ENCODE measurements at places on chromosomes 2 and 18.

GRCh38 chr18:23523429-23524212 lies 20.3 kb downstream of the RMC1 start:
- peak; percentile 49 for DNase-seq

GRCh38 chr2:145137211-145137610 lies 617.3 kb upstream of the ZEB2 start:
- no peak for DNase-seq

DNA sequence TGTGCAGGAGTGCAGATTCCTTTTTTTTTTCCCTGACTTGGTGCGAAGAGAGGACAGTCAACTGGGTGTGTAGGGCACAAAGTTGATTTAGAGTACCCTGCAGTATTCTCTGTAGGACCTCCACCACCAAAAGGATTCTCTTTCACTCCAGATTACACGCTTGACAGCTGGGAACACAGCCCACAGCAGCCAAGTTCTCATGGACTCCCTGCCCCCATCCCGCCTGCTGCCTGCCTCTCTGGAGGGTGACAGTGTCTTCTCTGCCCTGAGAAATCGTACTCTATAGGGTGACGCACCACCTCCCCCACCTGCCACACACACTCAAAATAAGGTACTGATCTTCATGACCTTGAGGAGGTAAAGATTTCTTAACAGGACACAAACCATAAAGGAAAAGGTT lies 26.6 kb upstream of the IHH start:
- no peak for DNase-seq

DNA sequence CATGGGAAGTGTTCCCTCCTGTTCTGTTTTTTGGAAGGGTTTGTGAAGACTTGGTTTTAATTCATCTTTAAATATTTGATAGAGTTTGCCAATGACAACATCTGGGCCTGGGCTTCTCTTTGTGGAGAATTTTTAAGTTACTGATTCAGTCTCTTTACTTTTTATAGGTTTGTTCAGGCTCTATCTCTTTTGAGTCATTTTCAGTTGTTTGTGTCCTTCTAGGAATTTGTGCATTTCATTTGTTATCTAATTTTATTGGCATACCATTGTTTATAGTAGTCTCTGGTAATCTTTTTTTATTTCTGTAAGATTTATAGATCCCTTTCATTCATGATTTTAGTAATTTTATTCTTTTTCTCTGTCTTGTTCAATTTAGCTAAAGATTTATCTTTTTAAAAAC lies 14.6 kb downstream of the SCLY start:
- no peak for DNase-seq

DNA sequence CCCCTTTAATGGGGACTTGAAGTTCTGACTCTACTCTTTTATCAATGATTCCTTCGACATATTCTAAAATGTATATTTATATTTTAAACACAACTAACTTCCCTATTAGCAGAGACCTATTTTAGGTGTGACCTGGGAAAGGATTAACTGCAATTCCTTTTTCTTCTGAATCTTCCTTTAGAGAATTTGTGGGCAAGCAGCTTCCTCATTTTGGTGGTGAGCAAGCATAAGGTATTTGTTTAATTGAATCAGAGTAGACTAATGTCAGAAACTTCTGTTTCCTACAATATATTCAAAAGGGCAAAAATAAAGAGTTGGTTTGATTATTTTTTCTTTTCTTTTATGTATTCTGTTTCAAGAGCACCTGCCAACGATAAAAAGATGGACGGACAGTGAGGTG lies 237.0 kb downstream of the IKZF2 start:
- DNase-seq = no peak

DNA sequence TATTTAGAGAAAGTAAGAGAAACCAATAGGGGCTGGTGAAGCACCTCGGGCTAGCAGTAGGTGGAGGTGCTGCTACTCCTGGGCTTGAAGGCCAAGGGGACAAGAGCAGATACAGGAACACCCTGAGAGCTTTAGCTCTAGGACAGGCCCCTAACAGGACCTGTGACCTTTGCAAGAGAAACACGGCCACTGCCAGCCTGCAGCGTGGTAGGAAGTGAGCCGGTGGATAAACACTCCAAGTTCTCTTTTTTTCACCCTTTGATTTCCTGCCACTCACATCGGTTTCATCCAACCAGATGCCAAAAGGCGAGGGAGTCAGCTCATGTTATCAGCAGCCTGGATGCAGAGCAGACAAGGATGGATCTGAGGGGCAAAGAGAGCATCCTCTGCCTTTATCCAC lies 66.8 kb upstream of the SPRED2 start:
- no peak for DNase-seq

DNA sequence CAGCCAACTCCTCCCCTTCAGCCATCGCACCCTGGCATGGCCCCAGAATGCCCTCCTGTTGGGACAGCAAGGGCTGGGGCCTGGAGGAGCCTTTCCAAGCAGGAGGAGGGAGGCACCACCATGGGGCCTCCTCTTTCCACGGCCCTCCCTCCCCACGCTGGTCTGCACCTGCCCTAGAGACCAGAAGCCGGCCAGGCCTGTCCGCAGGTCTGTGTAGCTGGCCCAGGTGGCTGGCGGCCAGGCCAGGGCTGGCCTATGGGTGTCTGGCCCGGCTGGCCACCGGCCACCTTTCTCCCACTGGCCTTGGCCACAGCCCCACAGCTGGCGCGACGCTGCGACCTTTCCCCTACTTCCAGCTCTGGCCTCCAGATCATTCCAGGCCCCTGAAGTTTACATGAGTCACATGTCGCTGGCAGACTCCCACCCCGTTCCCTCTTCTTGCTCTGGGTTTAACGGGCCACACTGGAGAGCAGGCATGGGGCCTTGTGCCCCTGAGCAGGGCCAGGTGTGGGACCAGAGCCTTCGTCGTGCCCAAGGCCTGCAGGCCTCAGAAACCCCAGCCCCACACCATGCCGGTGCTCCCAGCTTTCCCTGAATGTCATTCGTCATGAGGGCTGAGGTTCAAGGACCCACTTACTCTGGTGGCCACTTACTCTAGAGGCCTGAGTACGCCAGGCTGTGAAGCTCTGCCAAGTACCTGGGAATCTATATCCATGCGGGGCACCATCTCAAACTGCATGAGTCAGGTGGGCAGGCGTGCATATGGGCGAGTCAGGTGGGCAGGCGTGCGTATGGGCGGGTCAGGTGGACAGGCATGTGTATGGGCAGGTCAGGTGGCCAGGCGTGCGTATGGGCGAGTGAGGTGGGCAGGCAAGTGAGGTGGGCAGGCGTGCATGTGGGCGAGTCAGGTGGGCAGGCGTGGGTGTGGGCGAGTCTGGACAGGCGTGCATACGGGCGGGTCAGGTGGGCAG lies 33.3 kb upstream of the KLF11 start:
- DNase-seq = peak; percentile 28

DNA sequence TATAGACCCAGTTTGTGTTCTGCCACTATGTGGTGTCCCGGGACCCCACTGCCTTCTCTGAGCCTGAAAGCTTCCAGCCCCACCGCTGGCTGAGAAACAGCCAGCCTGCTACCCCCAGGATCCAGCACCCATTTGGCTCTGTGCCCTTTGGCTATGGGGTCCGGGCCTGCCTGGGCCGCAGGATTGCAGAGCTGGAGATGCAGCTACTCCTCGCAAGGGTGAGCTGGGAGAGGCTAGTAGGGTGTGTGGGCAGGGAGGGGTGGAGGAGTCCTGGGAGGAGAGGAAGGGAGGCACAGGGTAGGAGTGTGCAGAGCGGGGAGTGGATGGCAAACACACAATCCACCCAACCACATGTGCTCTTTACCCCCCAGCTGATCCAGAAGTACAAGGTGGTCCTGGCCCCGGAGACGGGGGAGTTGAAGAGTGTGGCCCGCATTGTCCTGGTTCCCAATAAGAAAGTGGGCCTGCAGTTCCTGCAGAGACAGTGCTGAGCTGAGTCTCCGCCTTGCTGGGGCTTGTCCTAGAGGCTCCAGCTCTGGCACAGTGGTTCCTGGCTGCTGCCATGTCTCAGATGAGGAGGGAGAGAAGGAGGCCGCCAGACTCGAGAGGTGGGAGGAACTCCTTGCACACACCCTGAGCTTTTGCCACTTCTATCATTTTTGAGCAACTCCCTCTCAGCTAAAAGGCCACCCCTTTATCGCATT lies 16.9 kb downstream of the PRKAG3 start:
- no peak for DNase-seq

GRCh38 chr2:217491271-217491670 lies 511.5 kb downstream of the TNS1 start:
- no peak for DNase-seq

GRCh38 chr2:42513252-42513918 lies 19.6 kb upstream of the KCNG3 start:
- peak; percentile 64 for DNase-seq

GRCh38 chr2:16016282-16016681 lies 75.9 kb downstream of the MYCN start:
- DNase-seq = no peak

DNA sequence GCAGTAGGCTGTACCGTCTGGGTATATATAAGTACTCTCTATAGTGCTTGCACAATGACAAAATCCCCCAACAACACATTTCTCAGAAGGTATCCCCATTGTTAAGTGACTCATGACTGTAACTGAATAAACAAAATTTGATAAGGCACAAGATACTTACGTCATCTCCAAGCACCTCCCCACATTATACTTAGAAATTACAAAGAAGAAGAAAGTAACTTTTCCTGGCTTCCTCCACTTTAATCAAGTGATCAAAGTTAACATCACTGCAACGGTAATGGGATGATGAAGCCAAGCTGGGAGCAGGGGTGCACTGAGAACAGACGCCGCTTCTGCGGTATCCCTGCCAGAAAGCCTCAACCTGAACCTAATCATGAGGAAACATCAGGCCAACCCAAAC lies 9.7 kb downstream of the TNS1 start:
- DNase-seq = no peak

- no peak for DNase-seq
These were observed 33.0 kb downstream of the UPP2 start for GRCh38 chr2:158134655-158135054.

DNA sequence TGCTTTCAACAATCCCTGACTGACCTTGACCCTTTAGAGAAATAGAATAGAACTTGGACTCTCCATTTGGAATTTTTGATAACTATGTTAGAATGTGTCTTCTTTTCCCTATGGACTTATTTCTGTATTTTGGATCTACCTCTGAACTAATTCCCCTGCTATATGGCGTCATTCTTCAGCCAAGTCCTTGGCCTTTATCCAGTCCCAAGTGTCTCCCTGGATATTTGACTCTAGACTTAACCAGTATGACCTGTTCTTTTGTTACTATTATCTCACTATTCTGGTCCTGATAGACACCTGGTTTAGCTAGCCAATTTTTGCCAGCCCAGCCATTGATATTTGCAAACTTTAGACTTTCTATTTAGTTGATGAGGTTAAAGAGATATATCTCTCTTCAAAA lies 186.8 kb downstream of the KCNS3 start:
- no peak for DNase-seq

DNA sequence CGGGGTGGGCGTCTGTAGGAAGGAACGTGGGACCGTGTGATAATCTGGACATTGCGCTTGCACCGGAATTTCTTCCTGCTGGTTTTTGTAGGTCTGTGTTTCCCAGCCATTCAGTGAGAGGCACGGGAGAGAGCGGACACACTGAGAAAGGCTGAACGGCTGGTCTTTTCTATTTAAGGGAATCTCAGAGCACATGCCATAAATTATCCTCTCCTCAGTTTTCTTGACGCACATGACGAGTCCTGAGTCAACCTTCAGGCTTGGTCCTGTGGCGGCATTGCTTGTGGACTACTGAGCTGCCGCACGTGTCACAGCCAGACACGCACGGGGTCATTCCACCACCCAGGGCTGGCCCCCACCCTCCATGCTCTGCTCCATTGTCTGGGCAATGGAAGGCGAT lies 519.3 kb upstream of the ID2 start:
- DNase-seq = peak; percentile 91

- no peak for DNase-seq
These were observed 1.7 kb downstream of the FZD7 start for GRCh38 chr2:202035089-202035940.

DNA sequence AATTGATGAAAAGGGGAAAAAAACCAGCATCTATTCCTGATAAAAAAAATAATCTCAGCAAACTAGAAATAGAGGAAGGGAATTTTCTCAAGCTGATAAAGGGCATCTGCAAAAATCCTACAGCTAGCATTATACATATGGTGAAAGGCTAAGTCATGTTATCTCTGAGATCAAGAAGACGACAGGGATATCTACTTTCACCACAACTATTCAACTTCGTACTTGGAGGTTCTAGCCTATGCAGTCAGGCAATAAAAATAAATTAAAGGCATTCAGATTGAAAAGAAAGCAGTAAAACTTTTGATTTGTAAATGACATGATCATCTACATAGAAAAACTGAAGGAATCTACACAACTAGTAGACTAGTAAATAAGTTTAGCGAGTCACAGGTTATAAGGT lies 58.2 kb downstream of the CAB39 start:
- peak; percentile 63 for DNase-seq

DNA sequence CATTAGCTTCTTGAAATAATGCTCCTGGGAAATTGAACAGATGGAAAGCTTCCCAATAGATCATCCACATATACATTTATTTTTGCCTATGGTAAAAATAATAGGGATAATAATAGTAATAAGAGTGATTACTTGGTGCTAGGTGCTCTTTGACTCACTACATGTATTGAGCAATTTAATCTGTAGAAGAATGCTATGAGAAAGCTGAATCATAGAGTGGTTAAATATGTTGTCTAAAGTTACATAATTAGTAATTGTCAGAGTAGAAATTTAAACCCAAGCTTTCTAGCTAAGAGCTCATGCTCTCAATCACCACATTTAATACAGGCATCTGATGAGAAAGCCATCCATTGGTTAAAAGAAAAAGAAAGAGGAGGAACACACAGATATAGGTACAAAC lies 590.5 kb upstream of the SLC8A1 start:
- DNase-seq = no peak

- DNase-seq = no peak
These were observed 277.2 kb upstream of the HS6ST1 start for GRCh38 chr2:128595763-128596395.

- DNase-seq = no peak
These were observed 31.9 kb downstream of the HS1BP3 start for GRCh38 chr2:20618886-20619521.

- no peak for DNase-seq
These were observed 32.0 kb upstream of the HAAO start for GRCh38 chr2:42824454-42824807.

DNA sequence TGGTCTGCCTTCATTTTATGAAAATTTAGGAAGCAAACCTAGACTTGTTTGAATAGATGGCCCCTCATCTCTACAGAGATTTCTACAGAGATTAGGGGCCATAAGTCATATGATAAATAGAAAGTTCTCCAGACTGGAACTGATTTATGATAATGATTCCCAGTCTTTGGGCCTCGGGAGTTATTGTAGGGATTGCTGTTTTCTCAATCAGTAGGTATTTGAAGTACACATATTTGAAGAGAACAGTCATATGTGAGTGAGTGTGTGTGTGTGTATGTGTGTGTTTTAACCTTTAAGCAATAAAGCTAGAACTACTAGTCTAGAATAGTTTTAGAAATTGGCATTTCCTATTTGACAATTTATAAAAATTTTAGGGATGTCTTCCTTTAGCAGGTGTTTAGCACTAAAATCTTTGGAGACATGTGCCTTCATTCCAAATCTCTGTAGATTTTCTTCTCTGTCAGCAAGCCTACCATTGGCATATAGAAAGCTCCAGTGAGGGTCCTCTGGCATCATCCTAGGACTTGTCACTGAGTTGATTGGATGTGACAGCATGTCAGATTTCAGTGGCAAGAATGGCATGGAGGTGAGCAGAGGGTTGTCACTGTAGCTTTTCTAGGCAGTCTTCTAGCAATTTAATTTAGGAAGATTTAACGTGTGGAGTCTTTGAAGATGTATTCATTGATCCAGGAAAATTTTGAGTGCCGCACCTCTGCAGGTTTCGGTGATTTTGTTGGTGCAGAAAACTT lies 71.2 kb downstream of the MYO1B start:
- DNase-seq = peak; percentile 50
